Fibroblast of the aortic adventitia (primary cell): ENCODE measurements at places on chromosomes 4 and X. TPM values are rescaled to one million over a fixed set of nuclear protein-coding genes. Genes with fewer than 3 reads are reported as not detected.

SAGE1 gene
- not detected in 2 replicates for total RNA-seq

KCNE5 gene
- total RNA-seq: 0.16 and 0.36 TPM in 2 replicates

ART3 gene
- not detected in 2 replicates for total RNA-seq

S100P gene
- not detected in 2 replicates for total RNA-seq

CACNA1F gene
- total RNA-seq: not detected in 2 replicates

CTSO gene
- total RNA-seq: 12.5 and 17.4 TPM in 2 replicates

NIPAL1 gene
- total RNA-seq: 0.08 and 0.90 TPM in 2 replicates

SSX4B gene
- total RNA-seq: not detected in 2 replicates

FMR1NB gene
- total RNA-seq: not detected in 2 replicates

UGT2B7 gene
- total RNA-seq: not detected in 2 replicates

NCAPG gene
- 2.0 and 60.1 TPM in 2 replicates for total RNA-seq

WWC2 gene
- 21.5 and 47.0 TPM in 2 replicates for total RNA-seq

WAS gene
- total RNA-seq: 0.09 TPM in 1 of 2 replicates, not detected in the other

MAOA gene
- total RNA-seq: 4.7 and 9.6 TPM in 2 replicates

LGI2 gene
- 0.54 and 6.5 TPM in 2 replicates for total RNA-seq

VCX gene
- total RNA-seq: not detected in 2 replicates

SHROOM4 gene
- total RNA-seq: 0.72 and 1.4 TPM in 2 replicates

CCDC160 gene
- not detected in 2 replicates for total RNA-seq

TLR3 gene
- total RNA-seq: 3.3 and 11.6 TPM in 2 replicates

FAM47E gene
- total RNA-seq: 0.18 TPM in 1 of 2 replicates, not detected in the other

PAPSS1 gene
- 62.0 and 174 TPM in 2 replicates for total RNA-seq

TRIM60 gene
- total RNA-seq: not detected in 2 replicates

PPEF1 gene
- not detected in 2 replicates for total RNA-seq
